Spinal cord (tissue), 10 donors: ENCODE measurements at places on chromosomes 5 and 9. TPM values are rescaled to one million over a fixed set of nuclear protein-coding genes. Genes with fewer than 3 reads are reported as not detected.

GRCh38 chr5:107565791-107566767 lies 104.7 kb downstream of the EFNA5 start:
- no peaks in the 10 kb centered on the region for H3K27me3 ChIP-seq
- H3K4me3 ChIP-seq: no peak overlapping the region
- H3K36me3 ChIP-seq: no peaks in the 10 kb centered on the region
- DNase-seq: no peak
- H3K4me1 ChIP-seq: peaks cover 7% of the 10 kb centered on the region

DNA sequence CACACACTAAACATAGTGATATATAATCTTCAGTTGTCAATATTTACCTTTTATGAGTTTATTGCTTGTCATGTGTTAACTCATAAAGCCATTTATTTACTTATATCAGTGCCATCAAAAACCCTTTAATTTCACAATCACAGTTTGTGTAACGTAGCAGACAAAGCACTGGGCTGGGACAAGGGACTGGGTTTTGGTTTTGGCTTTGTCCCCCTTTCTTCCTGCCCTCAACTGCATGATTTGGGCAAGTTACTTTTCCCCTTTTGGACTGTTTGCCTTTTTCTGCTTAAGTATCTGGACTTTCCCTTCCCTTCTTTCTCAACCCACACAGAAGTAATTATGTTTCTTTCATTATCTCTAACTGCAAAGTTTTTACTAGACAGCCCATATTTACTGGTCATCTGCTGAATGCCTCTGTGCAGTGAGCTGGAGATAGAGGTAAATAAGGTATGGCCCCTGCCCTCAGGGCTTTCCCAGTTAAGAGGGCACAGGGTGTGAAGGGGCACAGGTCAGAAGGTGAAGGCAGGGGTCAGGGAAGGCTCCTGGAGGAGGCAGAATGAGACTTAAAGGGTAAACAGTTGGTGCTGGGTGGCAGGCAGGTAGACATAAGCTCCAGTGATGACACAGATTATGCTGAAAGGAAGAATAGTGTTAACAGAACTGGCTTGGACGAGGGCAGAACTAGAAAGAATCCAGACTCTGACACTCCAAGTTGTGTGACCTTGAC lies 14.8 kb upstream of the NR3C1 start:
- H3K27ac ChIP-seq: no peak overlapping the region
- no peak overlapping the region for H3K4me3 ChIP-seq
- DNase-seq: no peak
- no peaks in the 10 kb centered on the region for H3K36me3 ChIP-seq
- H3K4me1 ChIP-seq: no peaks in the 10 kb centered on the region

- no peaks in the 10 kb centered on the region for H3K27me3 ChIP-seq
- no peaks in the 10 kb centered on the region for H3K4me1 ChIP-seq
- H3K27ac ChIP-seq: no peak overlapping the region
Measured at GRCh38 chr5:26894719-26895263, 143.6 kb downstream of the CDH9 start.

GRCh38 chr5:35066260-35066795 lies 18.6 kb upstream of the AGXT2 start:
- H3K27me3 ChIP-seq: no peaks in the 10 kb centered on the region
- no peaks in the 10 kb centered on the region for H3K4me1 ChIP-seq
- H3K4me3 ChIP-seq: no peak overlapping the region
- DNase-seq: no peak

DNA sequence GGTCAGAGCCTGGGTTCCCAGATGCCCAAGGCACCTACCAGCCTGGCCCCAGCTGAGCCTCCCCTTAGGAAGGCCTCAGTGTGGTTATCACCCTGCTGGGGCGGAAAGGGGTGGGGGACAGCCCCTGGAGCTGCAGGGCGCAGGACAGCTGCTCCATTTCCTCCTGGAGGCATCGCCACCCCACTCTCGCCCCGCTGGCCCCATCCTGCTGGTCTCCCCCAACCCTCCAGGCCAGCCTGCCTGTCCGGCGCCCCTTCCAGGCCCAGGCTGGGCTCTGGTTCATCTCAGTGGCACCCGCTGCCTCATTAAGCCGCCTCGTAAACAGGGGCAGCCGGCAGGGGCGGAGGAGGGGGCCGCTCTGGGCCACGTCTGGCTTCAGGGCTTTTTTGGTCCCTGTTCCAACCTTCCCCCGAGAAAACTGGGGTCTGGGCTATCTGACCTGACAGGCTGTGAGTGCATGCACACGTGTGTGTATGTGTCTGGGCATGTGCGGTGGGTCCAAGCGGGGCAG lies 30.8 kb upstream of the ENHO start:
- H3K27me3 ChIP-seq: no peaks in the 10 kb centered on the region
- no peak overlapping the region for H3K4me3 ChIP-seq
- peaks cover 87% of the 10 kb centered on the region for H3K36me3 ChIP-seq
- H3K4me1 ChIP-seq: peaks cover 21% of the 10 kb centered on the region
- DNase-seq: no peak

DNA sequence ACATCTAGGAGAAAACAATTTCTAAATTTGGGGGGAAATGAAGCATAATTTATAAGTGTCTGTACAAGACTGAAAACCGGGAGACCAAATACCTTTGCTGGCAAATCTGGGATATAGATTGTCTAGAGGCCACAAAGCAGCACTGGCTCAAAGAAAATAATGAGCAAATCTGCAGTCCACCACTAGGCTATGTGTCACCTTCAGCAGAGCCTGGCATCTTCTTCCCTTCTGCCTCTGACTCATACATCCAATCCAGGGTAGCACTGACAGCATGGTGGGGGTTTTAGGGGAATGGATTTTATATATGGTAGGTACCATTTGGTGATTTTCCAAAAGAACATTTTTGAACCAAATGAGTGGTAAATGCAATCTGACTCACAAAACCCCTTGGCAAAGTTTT lies 12.8 kb downstream of the FAM81B start:
- no peak overlapping the region for H3K27ac ChIP-seq
- no peak overlapping the region for H3K4me3 ChIP-seq
- no peak for DNase-seq
- no peaks in the 10 kb centered on the region for H3K4me1 ChIP-seq
- peaks cover 9% of the 10 kb centered on the region for H3K27me3 ChIP-seq

- H3K36me3 ChIP-seq: peaks cover 66% of the 10 kb centered on the region
- DNase-seq: no peak
- no peak overlapping the region for H3K4me3 ChIP-seq
- H3K27me3 ChIP-seq: no peaks in the 10 kb centered on the region
- no peak overlapping the region for H3K27ac ChIP-seq
- H3K4me1 ChIP-seq: peaks cover 21% of the 10 kb centered on the region
Measured at GRCh38 chr9:128908372-128908771, 12.4 kb upstream of the PHYHD1 start.

- H3K27ac ChIP-seq: no peak overlapping the region
- no peak overlapping the region for H3K4me3 ChIP-seq
- H3K36me3 ChIP-seq: no peaks in the 10 kb centered on the region
Measured at GRCh38 chr9:60545878-60546385, 368.3 kb upstream of the SPATA31A5 start.

DNA sequence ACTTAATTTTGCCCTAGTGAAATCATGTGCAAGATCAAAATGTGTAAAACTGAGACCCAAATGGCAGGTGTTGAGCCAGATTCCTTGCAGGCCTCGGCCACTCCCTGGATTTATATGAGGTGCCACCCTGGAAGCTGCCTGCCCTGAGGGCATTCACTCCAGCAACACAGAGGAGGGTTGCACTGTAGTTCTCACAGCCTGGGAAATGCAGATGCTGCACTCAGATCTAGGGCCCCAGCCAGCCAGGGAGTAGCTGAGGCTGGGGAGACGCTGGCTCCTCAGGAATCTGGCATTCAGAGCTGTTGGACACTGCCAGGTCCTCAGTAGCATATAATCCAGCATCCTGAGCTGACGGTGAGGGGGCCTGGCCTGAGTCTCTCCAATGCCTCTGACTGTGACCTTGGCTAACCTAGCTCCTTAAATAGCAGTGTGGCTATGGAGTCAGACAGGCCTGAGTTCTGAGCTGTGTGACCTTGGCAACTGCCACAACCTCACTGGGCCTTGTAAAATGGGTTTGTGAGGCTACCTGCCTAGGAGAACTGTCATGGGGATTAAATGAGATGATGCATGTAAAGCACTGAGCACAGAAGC lies 8.7 kb downstream of the KCNMB1 start:
- peaks cover 2% of the 10 kb centered on the region for H3K36me3 ChIP-seq
- no peak for DNase-seq
- H3K4me3 ChIP-seq: no peak overlapping the region
- no peaks in the 10 kb centered on the region for H3K27me3 ChIP-seq
- H3K4me1 ChIP-seq: peaks cover 5% of the 10 kb centered on the region

- H3K4me3 ChIP-seq: no peak overlapping the region
- H3K27me3 ChIP-seq: no peaks in the 10 kb centered on the region
- DNase-seq: no peak
- no peak overlapping the region for H3K27ac ChIP-seq
- H3K36me3 ChIP-seq: no peaks in the 10 kb centered on the region
Measured at GRCh38 chr5:39624268-39624886, 199.6 kb upstream of the DAB2 start.

DNA sequence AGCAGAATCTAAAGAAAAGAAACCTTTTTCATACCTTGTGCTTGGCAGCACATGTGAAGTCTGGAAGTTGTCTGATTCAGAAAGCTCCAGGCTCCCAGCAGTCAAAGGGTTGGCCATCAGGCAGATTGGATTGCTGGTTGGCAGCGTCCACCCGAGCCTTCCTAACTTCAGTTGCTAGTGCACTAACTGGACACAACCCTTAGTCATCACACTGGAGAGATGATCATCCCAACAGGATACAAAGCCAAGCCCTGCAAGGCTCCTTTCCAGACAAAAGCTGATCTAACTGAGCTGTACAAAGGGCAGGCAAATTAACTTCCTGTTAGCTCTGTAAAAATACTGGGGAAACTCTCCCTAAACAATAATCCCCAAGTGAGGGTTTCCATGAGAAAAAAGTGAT lies 185.6 kb downstream of the SNX18 start:
- DNase-seq: no peak
- H3K4me3 ChIP-seq: no peak overlapping the region
- H3K27me3 ChIP-seq: no peaks in the 10 kb centered on the region
- no peaks in the 10 kb centered on the region for H3K36me3 ChIP-seq

- DNase-seq: no peak
- H3K27ac ChIP-seq: no peak overlapping the region
- H3K4me3 ChIP-seq: no peak overlapping the region
- H3K27me3 ChIP-seq: no peaks in the 10 kb centered on the region
- H3K4me1 ChIP-seq: no peaks in the 10 kb centered on the region
Measured at GRCh38 chr9:101562966-101563365, 29.3 kb downstream of the RNF20 start.

GRCh38 chr9:125690679-125691078 lies 16.3 kb downstream of the MAPKAP1 start:
- no peaks in the 10 kb centered on the region for H3K36me3 ChIP-seq
- H3K27me3 ChIP-seq: no peaks in the 10 kb centered on the region
- H3K27ac ChIP-seq: no peak overlapping the region
- H3K4me1 ChIP-seq: no peaks in the 10 kb centered on the region
- DNase-seq: no peak
- no peak overlapping the region for H3K4me3 ChIP-seq

GRCh38 chr5:172559004-172559932 lies 81.8 kb upstream of the NEURL1B start:
- H3K4me1 ChIP-seq: peaks cover 26% of the 10 kb centered on the region
- DNase-seq: peak; percentile 72
- no peaks in the 10 kb centered on the region for H3K27me3 ChIP-seq
- H3K36me3 ChIP-seq: no peaks in the 10 kb centered on the region
- no peak overlapping the region for H3K27ac ChIP-seq
- H3K4me3 ChIP-seq: no peak overlapping the region

DNA sequence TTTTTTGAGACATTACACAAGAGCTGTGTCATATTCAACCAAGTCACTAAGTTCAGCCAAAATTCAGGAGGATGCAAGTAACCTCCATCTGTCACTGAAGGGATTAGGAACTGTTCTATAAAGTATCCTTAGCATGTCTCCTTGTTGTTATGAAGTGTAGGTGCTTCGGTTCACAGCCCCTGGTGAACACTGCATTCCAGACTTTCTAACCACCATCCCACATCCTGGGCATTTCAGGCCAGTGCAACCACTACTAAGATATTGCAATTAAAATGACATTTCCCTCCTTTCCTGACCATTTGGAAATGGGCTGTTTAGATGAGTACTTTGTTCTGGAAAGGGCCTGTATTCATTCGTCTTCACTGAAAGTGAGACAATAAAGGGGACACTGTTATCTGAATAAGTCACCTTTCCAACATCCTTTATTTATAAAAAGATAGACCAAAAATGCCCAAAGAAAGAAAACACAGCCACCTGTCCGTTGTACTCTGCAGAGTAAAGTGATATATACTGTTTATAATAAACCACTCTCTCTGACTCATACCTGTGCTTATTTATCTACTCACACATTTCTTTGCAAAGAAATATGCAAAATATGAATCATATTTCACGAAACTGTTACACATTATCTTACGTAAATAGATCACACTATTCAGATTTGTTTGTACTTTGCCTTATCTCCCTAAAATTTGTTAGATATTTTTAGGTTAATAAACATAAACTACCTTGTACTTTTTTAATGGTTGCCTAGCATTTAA lies 861.9 kb downstream of the CDH18 start:
- no peak overlapping the region for H3K27ac ChIP-seq
- DNase-seq: no peak
- no peaks in the 10 kb centered on the region for H3K27me3 ChIP-seq
- H3K4me3 ChIP-seq: no peak overlapping the region
- H3K36me3 ChIP-seq: no peaks in the 10 kb centered on the region
- H3K4me1 ChIP-seq: no peaks in the 10 kb centered on the region

DNA sequence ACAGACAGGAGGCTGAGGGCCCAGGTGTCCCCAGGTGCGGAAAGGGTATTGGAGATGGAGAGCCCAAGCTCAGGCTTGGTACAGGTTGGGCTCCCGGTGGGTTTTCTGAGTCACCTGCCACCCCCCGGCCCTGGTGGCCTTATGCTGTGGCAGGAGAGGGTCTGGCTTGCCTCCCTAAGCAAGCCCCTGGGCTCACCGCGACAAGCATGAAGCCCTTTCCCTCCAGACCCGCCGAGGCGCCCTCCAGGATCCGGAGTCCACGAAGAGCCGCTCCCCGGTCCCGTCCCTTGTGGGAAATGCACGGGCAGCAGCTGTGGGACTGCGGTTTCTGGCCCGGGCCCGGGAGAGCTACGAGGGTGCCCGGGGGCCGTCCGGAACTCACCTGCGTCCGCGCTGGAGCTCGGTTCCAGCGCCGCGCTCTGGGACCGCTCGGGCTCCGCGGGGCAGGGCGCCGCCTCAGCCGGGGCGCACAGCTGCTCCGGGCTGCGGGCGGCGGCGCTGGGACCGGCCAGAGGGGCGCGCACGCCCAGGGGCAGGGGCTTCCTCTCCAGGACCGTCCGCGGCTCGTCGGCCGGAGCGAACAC lies 757 bp downstream of the SAPCD2 start:
- peak overlapping the region; percentile 22 for H3K4me3 ChIP-seq
- peaks cover 26% of the 10 kb centered on the region for H3K36me3 ChIP-seq
- no peak for DNase-seq
- H3K27me3 ChIP-seq: peaks cover 6% of the 10 kb centered on the region

- no peak for DNase-seq
- H3K27ac ChIP-seq: no peak overlapping the region
- H3K36me3 ChIP-seq: peaks cover 31% of the 10 kb centered on the region
- H3K4me1 ChIP-seq: no peaks in the 10 kb centered on the region
Measured at GRCh38 chr5:37197340-37198050, 51.7 kb downstream of the CPLANE1 start.

The PALM2AKAP2 gene
- 7.4 TPM for polyA plus RNA-seq

The PCDHB9 gene
- 8.5 TPM for polyA plus RNA-seq

The LEAP2 gene
- polyA plus RNA-seq: 3.2 TPM

The RGS3 gene
- 41.6 TPM for polyA plus RNA-seq

The WDR38 gene
- 10.8 TPM for polyA plus RNA-seq

The SCGB3A2 gene
- polyA plus RNA-seq: 0.54 TPM

The FOXD4L3 gene
- 0.81 TPM for polyA plus RNA-seq

The GRXCR2 gene
- polyA plus RNA-seq: not detected

The GM2A gene
- 51.3 TPM for polyA plus RNA-seq

The IFNB1 gene
- not detected for polyA plus RNA-seq
